ENCODE measurements at places on chromosomes 12 and 14. TPM values are rescaled to one million over a fixed set of nuclear protein-coding genes. Genes with fewer than 3 reads are reported as not detected.

- no peak for DNase-seq
- H3K27ac ChIP-seq = no peak overlapping the region
- no peaks in the 10 kb centered on the region for H3K27me3 ChIP-seq
- no peaks in the 10 kb centered on the region for H3K36me3 ChIP-seq
- no peaks in the 10 kb centered on the region for H3K4me1 ChIP-seq
- H3K4me3 ChIP-seq = no peak overlapping the region
Observed at GRCh38 chr14:58597041-58597440, 40.7 kb upstream of the DACT1 start.

GRCh38 chr14:73777420-73777819 lies 63.2 kb upstream of the PNMA1 start:
- H3K27ac ChIP-seq = no peak overlapping the region
- H3K4me1 ChIP-seq = peaks cover 33% of the 10 kb centered on the region
- no peaks in the 10 kb centered on the region for H3K36me3 ChIP-seq
- no peaks in the 10 kb centered on the region for H3K27me3 ChIP-seq

DNA sequence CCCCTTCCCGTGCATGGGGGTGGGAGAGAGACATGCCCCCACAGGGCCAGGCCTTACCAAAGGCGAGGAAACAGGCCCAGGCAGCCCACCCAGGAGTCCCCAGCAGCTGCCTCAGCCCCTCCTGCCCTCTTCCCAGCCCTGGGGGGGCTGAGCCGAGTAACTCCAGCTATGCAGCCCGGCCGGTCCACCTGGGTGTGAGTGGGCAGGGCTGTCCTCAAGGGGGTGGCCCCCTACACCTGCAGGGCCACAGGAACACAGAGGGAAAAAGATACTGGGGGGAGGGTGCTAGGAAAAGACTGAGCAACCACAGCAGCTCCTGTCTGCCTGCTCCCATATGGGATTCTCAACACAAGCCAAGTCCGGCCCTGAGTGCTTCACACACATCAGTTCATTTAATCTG lies 7.6 kb downstream of the FIGNL2 start:
- H3K27me3 ChIP-seq = peaks cover 10% of the 10 kb centered on the region
- H3K4me3 ChIP-seq = no peak overlapping the region
- no peak overlapping the region for H3K27ac ChIP-seq
- no peak for DNase-seq

- H3K36me3 ChIP-seq = no peaks in the 10 kb centered on the region
- no peaks in the 10 kb centered on the region for H3K27me3 ChIP-seq
- no peak overlapping the region for H3K4me3 ChIP-seq
- H3K4me1 ChIP-seq = no peaks in the 10 kb centered on the region
Observed at GRCh38 chr12:105982022-105982421, 156.7 kb downstream of the NUAK1 start.

- H3K4me1 ChIP-seq = no peaks in the 10 kb centered on the region
- no peak for DNase-seq
- H3K27me3 ChIP-seq = no peaks in the 10 kb centered on the region
Observed at GRCh38 chr14:38556252-38556651, 300.4 kb upstream of the CLEC14A start.

- no peak for DNase-seq
- H3K4me1 ChIP-seq = no peaks in the 10 kb centered on the region
- no peaks in the 10 kb centered on the region for H3K27me3 ChIP-seq
- H3K36me3 ChIP-seq = no peaks in the 10 kb centered on the region
- no peak overlapping the region for H3K4me3 ChIP-seq
- peak overlapping the region; percentile 81 for H3K27ac ChIP-seq
Observed at GRCh38 chr14:50082784-50083466, 33.4 kb downstream of the VCPKMT start.

GRCh38 chr12:51115533-51115932 lies 32.1 kb upstream of the CSRNP2 start:
- H3K4me3 ChIP-seq = no peak overlapping the region
- H3K4me1 ChIP-seq = no peaks in the 10 kb centered on the region
- no peaks in the 10 kb centered on the region for H3K27me3 ChIP-seq
- peaks cover 29% of the 10 kb centered on the region for H3K36me3 ChIP-seq

Gene BCAT1
- 2.4 TPM for polyA plus RNA-seq

DNA sequence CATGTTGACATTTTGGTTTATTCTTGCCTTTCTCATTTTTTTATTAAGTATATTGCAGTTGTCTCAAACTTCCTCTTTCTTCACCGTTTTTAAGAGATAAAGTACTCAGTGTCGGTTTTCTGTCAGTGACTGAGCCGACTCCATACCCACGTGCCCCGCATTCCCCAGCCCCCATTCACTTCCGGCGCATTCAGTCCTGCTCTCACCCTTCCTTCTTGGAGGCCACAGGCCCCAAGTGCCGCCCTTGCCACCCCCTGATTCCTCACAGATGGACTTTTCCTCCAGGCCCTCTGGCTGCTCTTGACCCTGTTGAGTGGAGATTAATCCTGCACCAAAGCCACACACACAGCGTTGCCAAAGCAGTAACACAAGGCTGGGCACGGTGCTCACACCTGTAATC lies 19.1 kb upstream of the DNAH10 start:
- peaks cover 58% of the 10 kb centered on the region for H3K36me3 ChIP-seq
- no peak overlapping the region for H3K4me3 ChIP-seq
- H3K27me3 ChIP-seq = no peaks in the 10 kb centered on the region
- no peak overlapping the region for H3K27ac ChIP-seq
- no peak for DNase-seq

DNA sequence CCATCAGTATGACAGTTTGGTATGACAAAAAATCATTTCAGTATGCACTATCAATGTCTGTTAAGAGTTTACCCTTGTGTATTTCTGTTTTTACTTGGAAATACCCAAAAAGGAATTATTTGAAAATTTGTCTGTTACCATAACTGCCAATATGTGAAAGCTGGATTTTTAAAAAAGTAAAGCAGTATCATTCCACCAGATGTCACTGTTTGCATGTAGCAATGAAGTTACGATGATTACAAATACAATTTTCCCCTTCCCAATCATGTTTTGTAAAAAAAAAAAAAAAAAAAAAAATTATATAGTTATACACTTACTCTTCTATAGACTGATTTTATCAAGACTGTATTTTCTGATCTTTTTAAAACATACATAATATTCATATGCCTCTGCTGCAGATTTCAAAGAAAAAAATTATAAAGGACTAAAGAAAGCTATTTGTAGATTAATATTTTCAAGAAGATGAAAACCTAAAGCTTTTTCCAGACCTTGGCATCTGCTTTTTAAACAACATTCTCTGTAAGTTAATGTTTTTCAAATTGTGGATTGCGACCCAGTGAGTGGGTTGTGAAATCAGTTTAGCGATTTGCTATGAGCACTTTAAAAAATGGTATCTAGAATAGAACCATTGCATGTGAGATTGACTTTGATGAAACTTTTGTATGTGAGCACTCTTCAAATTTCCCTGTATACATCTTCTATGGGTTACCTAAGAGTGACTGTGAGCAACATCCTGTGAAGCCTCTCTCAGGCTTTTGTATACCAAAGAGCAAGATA lies 114.2 kb downstream of the TTC6 start:
- no peak overlapping the region for H3K27ac ChIP-seq
- no peaks in the 10 kb centered on the region for H3K36me3 ChIP-seq
- no peaks in the 10 kb centered on the region for H3K4me1 ChIP-seq
- DNase-seq = peak; percentile 9

GRCh38 chr12:96414637-96415036 lies 14.4 kb upstream of the CDK17 start:
- no peaks in the 10 kb centered on the region for H3K36me3 ChIP-seq
- DNase-seq = no peak
- no peaks in the 10 kb centered on the region for H3K4me1 ChIP-seq
- H3K27ac ChIP-seq = no peak overlapping the region
- no peaks in the 10 kb centered on the region for H3K27me3 ChIP-seq

GRCh38 chr12:42130672-42131402 lies 13.8 kb downstream of the GXYLT1 start:
- DNase-seq = no peak
- no peaks in the 10 kb centered on the region for H3K36me3 ChIP-seq
- H3K27me3 ChIP-seq = no peaks in the 10 kb centered on the region
- no peak overlapping the region for H3K27ac ChIP-seq
- no peak overlapping the region for H3K4me3 ChIP-seq

Gene GDF3
- polyA plus RNA-seq = not detected

Gene PRH2
- not detected for polyA plus RNA-seq

DNA sequence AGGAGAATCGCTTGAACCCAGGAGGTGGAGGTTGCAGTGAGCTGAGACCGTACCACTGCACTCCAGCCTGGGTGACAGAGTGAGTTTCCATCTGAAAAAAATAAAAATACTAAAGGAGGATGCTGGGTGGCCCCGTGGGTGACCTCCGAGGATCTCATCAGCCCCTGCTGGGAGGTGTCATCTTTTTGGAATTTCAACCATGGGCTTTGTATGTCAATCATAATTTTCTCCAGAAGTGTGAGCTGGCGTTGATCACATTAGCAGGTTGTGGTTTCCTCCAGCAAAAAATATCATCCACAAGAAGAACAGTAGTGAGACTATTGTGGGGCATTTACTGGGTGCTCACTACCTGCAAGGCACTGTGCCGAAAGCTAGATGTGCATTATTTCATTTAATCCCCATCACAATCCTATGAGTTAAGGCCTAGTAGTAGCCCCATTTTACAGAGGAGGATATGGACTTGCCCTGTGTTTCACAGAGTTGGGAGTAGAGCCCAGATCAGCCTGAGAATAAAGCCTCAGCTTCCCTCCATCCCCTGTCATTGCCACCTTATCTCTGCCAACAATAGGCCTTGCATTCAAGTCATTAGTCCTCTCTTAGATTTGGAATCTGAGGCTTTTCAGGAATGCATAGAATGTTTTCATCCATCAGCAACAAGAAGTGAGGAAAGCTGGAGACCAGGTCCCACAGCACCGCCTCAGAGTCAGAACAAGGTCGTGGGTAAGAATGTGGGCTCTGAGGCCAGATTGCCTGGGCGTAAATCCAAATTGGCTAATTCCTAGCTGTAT lies 39.8 kb downstream of the SVOP start:
- H3K4me3 ChIP-seq = no peak overlapping the region
- no peaks in the 10 kb centered on the region for H3K4me1 ChIP-seq
- no peak for DNase-seq
- no peaks in the 10 kb centered on the region for H3K36me3 ChIP-seq
- H3K27me3 ChIP-seq = no peaks in the 10 kb centered on the region

DNA sequence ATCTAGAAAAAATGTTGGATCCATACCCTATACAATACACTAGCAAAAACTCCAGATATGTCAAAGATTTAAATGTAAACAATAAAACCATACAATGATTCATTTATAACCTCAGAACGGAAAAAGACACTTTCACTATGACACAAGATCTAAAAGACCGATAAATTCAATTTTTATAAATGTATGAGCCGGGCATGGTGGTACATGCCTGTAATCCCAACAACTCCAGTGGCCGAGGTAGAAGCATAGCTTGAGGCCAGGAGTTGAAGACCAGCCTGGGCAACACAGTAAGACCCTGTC lies 2.5 kb upstream of the SOS2 start:
- no peak for DNase-seq
- no peaks in the 10 kb centered on the region for H3K36me3 ChIP-seq
- H3K27me3 ChIP-seq = no peaks in the 10 kb centered on the region

DNA sequence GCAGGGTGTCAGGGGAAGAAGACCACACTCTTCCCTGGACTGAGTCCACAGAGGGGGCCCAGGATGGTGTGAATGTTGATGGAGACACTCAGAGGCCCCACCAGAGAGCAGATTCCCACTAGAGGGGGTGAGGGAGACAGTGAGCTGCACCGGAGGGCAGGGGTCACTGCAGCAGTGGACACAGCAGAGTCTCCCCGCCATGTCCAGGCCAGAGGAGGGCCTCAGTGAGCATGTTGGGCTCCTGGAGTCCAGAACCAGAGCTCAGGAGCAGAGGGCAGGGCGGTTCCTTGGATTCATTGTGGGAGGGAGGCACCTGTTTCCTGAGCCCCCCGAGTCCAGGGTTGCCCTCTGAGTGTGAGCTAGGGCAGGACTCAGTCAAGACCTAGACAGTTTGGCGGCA lies 1.8 kb upstream of the KRT82 start:
- no peak overlapping the region for H3K4me3 ChIP-seq
- H3K27ac ChIP-seq = no peak overlapping the region
- H3K36me3 ChIP-seq = no peaks in the 10 kb centered on the region
- H3K4me1 ChIP-seq = no peaks in the 10 kb centered on the region
- no peak for DNase-seq
- no peaks in the 10 kb centered on the region for H3K27me3 ChIP-seq

GRCh38 chr14:100192672-100193416 lies 33.4 kb upstream of the DEGS2 start:
- peak overlapping the region; percentile 37 for H3K4me3 ChIP-seq
- H3K27me3 ChIP-seq = no peaks in the 10 kb centered on the region
- peaks cover 30% of the 10 kb centered on the region for H3K4me1 ChIP-seq
- H3K27ac ChIP-seq = peak overlapping the region; percentile 85
- H3K36me3 ChIP-seq = no peaks in the 10 kb centered on the region
- peak; percentile 100 for DNase-seq

GRCh38 chr12:14283489-14284144 lies 81.9 kb upstream of the ATF7IP start:
- no peaks in the 10 kb centered on the region for H3K4me1 ChIP-seq
- no peak overlapping the region for H3K4me3 ChIP-seq
- no peaks in the 10 kb centered on the region for H3K36me3 ChIP-seq

- H3K4me3 ChIP-seq = no peak overlapping the region
- DNase-seq = no peak
- no peaks in the 10 kb centered on the region for H3K27me3 ChIP-seq
- H3K4me1 ChIP-seq = peaks cover 7% of the 10 kb centered on the region
Observed at GRCh38 chr14:93964820-93965286, 11.5 kb downstream of the ASB2 start.

All from small intestine (tissue), 16 donors.